Stimulated activated CD4-positive, alpha-beta T cell treated with anti-CD3 and anti-CD28 coated beads, Interleukin-4, amount 100 ng/mL, for 4 hours (primary cell): ENCODE measurements at places on chromosomes 1 and 21.

GRCh38 chr1:92803140-92803887, 18.4 kb upstream of the EVI5 start:
- DNase-seq = no peak

DNA sequence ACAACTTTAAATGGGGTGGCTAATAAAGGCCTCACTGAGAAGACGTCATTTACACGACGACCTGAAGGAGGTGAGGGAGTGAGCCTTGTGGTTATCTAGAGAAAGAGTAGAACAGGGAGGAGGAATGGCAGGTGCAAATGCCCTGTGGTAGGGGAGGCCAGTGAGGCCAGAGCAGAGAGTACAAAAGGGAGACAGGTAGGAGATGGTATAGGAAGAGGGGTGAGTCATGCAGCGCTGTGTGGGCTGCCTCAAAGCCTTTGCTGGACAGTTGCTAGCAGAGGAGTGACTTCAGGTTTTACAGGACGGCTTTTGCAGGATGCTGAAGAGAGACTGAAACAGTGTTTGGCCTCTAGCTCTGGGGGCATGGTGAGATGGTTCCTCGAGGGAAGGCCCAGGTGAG, 116.0 kb downstream of the IER5 start:
- no peak for DNase-seq

- DNase-seq = no peak
These were observed 18.0 kb upstream of the YTHDF2 start for GRCh38 chr1:28718586-28719331.

DNA sequence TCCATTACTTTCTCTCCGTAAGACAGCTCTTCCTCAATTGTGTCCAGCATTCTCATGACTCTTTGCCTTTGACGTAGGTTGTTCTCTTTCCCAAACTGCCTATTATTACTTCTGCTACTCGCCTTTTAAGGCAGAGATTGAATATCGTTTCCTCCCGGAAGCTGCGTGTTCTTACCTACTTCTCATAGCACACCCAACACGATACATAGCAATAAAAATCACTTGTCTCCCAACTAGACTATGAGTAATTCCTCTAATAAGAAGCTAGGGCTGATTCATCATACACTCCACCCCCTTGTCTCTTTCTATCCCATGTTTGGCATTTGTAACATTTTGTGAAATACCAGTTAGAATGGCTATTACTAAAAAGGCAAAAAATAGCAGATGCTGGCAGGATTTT, 55.8 kb upstream of the SGIP1 start:
- DNase-seq = no peak

DNA sequence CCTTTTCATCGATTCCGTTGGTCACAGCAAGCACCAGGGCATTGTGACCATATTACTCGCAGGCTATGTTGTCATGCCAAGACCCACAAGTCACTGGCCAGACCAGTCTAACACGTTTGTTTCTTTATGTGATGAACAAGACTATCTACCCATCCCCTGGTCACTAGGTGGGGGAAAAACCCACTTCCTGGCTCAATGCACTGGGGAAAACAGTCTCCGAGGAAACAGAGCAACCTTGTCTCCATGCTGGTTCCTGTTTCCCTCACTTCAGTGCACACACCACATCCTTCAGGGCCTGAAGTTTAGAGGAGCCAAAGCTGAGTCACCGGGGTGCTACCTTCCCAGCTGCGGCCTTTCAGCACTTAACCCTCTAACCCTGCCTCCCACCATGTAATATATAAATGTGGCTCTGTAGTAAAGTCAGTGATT, 20.9 kb downstream of the ERICH3 start:
- no peak for DNase-seq

GRCh38 chr1:204459706-204460105, 34.9 kb downstream of the PIK3C2B start:
- DNase-seq = no peak
